ENCODE measurements at places on chromosomes 2 and 18. TPM values are rescaled to one million over a fixed set of nuclear protein-coding genes. Genes with fewer than 3 reads are reported as not detected.

DNA sequence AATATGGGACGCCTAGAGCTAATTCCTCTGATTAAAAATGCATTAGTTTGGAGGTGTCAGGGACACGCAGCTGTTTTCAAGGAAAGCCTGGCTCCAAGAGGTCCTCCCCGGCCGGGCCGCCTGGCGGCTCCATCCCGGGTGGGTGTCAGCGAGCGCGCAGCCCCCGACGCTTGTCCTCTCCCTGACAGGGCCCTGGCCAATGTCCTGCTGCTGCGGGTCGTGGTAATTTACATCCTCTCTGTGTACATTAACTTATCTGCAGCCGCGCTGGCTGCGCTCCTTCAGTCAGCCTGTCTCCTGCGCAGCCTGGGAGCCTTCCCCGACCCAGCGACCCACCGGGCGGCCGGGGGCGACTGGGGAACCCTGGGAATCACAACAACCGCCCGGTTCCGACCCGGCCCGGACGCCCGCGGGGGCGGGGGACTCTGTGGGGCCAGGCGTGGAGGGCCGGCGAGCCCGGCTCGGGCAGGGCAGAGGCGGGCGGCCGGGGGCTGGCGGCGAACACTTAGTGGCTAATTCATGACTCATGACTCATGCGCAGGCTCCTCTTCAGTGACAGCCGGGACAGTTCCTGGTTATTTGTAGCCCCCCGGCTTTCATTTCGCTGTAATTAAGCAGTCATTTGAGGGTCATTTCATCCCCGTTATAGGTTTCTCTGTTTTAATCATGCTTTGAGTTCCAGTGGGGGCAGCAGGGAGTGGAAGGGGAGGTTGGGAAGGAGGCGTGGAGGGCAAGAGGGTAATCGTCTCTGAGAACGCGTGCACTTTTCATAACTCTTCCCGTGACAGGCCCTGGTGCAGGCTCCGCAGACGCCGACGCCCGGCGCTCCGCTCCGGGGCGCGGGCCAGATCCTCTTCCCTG, 141.9 kb upstream of the CTAGE1 start:
- DNase-seq = peak; percentile 78

DNA sequence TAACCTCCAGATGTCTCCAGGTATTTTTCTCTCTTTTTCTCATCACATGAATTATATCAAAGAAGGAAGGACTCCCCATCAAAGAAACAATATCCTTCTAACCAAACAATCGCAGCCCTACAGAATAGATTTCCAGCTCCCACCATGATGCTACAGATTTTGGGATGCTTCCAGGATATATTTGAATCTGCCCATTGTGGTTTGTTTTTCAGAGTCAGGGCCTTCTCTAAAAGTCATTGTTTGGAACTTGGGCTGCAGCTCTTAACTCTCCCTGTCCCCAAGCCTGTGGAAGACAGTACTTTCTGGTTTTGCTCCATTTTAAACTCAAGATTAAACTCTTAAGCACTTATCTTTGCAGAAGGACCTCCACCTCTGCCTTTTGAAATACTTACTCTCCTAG, 223.2 kb downstream of the PMAIP1 start:
- DNase-seq = no peak

DNA sequence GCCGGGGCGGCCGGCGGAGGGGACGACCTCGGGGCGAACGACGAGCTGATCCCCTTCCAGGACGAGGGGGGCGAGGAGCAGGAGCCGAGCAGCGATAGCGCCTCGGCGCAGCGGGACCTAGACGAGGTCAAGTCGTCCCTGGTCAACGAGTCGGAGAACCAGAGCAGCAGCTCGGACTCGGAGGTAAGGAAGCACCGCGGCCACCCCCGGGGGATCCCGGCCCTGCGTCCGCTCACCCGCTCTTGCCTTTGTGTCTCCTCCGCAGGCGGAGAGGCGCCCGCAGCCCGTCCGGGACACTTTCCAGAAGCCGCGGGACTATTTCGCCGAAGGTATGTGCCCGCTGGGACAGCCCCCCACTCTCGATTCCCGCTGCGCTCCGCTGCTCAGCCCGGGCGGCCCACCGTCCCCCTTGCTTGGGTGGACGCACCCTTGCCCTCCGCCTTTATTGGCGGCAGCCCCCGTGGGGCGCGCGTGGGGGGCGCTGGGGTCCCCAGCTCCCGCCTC, 611 bp downstream of the TCF7L1 start:
- peak; percentile 40 for DNase-seq

DNA sequence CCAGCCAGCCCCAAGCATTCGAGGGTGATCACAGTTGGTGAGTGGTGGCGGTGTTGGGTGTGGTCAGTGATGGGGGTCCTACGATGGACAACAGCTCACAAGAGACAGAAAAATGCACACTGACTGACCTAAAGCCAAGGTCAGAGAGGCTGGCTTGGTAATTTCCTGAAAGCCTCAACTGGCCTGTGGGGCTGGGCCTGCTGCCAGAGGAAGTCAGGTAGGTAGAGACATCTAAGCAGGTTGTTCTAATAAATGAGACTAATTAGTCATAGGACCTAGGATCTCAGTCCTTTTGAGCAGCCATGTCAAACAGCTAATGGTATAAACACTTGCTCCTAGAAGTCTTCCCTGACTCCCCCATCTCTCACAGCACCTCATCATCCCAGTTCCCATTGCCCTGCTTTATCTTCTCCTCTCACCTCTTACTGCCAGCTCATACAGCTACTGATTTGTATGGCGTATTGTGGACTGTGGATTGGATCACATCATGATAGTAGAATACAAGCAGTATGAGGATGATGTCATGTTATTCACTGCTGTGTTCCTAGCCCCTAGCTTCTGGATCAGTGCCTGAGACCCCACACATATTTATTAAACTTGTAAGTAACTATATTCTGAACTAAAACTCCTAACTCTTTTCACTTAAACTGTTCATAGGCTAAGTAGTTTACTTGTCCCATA, 262.9 kb upstream of the KLHL29 start:
- no peak for DNase-seq

SLC38A11 gene
- total RNA-seq = 0.33 TPM

GRCh38 chr2:80377071-80377470, 72.5 kb upstream of the LRRTM1 start:
- DNase-seq = no peak

- DNase-seq = no peak
Observed at GRCh38 chr2:33372940-33373553, 103.4 kb upstream of the RASGRP3 start.

RSAD2 gene
- total RNA-seq = 2.4 TPM

DNA sequence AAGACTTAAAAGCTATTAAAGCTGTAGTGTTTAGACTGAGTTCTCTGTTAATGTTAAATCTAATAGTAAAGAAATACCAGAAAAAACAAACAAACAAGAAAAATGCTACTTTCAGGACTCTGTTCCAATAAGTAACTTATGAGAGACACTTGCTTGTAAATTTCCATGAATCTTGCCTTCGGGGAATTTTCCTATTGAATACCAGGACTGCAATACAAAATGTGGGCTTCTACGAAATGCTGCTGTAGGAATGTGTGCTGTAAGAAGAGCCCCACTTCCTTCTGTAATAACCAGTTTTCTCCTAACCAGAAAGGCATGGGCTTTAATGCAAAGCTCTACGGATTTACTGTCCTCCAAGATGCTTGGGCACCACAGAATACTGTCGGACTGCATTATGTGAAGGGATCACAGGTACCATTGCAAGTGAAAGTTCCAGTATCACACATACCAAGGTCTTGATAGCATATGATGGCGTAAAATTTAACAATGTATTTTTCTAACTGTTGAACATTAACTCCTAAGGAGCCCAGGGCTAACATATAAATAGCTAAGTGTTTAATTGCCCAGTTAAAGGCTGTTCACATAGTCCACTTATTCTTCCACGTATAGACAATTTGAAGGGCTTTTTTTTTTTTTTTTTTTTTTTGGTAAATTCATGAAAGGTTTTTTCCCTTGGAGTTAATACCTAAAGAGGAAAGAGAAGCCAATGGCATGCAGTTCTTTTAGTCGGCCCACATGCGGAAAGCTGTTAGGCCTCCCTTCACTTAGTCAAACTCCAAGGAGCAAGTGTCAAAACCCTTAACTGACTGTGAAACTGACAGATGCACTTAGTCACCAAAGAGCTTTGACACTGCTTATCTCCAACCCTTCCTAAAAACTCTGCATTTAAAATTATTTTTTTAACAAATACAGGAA, 564.0 kb upstream of the POU3F3 start:
- DNase-seq = no peak

DNA sequence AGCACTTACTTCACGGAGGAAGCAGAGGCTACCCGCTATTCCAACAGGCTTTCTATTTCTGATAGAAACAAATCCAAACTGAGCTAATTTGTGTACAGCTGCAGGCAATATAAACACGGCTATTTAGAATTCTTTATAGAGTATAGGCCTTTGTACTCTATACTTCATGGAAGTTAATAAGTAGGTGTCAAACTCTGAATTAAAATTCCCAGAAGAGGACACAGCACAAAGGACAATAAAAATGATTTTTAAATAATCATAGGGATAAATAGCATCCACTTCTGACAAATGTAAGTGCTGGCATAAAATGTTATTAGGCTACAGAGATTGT, 261.5 kb downstream of the AFF3 start:
- no peak for DNase-seq

- no peak for DNase-seq
Observed at GRCh38 chr18:50009773-50010335, 185.1 kb downstream of the MYO5B start.

AMER3 gene
- not detected for total RNA-seq

NPPC gene
- total RNA-seq = 3.0 TPM

GRCh38 chr2:27762951-27763906, 8.3 kb upstream of the MRPL33 start:
- DNase-seq = no peak

GRCh38 chr2:39492095-39492590, 55.1 kb upstream of the MAP4K3 start:
- DNase-seq = no peak

- DNase-seq = no peak
Observed at GRCh38 chr18:11020161-11020853, 129.1 kb downstream of the PIEZO2 start.

DNA sequence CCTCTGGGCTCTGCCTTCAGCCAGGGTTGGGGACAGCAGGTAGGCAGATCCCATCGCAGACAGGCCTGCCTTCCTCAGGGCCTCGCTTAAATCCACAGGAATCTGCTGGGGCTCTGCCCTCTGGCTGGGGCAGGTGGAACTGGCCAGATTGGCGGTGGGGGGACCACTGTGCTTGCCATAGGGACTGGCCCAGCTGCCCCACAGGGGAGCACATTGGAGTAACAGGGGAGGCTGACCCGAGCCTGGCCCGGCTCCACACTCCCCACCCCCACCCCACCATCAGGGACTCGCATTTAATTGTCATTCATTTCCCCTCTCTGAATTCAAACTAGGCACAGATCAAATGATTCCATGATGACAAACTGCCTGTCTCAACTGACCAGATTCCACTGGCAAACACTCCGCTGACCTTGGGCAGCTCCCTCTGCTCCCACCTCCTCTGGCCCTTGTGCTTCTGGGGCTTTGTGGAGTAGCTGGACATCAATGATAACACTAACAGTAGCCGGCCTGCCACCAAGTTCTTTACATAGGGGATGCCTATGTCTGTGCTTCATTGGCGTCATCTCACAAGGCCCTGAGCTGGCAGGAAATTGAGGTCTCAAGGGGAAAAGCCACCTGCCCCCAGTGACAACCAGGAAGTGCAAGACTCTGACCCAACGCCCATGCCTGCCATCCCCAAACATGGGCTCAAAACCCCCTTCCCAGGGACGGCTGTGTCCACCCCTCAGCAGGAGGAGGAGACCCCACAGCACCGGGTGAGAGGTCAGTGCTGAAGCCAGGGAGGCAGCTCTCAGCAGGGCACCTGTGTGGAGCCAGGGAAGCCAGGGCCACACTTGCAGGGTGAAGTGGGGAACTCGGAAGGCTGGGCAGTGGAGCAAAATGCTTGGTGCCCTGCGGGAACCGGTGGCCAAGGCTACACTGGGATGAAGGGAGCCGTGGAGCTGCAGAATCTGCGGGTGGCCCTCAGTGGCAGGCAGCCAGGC, 2.1 kb upstream of the B3GNT7 start:
- no peak for DNase-seq

DNA sequence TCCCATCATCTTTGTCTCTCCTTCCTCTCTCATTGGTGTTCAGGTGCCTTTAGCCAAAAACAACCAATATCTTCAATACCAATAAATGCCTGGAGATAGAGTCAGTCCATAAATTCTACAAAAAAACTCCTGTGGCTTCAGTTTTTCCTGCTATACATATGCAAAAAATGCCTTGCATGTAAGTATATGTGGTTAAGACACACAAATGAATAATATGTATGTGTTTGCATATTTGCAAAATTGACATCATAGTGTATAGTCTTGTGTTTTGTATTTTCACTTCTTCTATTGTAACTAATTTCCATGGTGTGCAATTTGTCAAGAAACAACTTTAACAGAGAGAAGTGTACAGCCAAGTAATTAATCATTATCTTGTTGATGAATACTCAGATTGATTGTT, 115.5 kb downstream of the NYAP2 start:
- DNase-seq = no peak

- DNase-seq = no peak
Observed at GRCh38 chr2:167935803-167936110, 311.6 kb downstream of the STK39 start.

DNA sequence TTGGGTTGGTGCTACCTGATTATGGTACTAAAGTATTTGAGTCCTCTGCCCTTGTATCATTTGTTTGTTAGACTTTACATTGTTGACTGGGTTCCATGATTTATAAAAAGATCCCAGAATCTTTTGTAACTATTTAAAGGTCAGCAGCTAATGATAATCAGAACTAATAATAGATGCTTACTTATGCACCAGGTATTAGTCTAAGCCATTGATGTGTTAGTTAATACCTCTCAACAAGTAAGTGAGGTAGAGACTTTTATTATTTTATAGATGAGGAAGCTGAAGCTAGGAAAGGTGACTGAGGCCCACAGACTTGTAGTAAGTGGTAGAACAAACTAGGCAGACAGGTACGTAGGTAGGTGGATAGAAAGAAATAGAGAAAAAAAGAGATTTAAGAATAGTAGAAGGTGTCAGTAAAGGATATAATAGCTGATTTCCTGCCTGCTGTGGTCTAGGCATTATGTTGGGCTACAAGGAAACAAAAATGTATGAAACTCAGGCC, 68.1 kb downstream of the CRIM1 start:
- no peak for DNase-seq
